CD8-positive, alpha-beta T cell (primary cell): ENCODE measurements at places on chromosomes 4 and X.
A peak's percentile ranks its signal among the peaks of the same experiment; 100 is the strongest.

DNA sequence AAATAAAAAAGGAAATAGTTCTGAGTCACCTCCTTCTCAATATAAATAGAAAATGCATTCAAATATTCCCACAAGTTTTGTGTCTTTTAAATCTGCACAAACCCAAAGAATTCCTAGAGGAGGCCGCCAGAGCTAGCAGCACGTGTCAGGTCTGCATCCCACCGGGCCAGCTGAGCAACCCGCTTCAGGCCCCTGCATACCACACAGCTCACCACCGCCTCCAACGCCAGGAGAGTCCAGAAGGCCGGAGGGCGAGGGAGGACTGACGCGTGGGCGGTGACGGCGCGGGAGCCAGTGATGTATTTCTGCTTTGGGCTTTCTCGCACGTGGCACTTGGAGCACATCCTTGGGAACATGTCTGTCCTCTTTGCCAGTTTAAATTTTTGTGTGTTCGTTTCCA, 61.9 kb upstream of the CLDN34 start:
- DNase-seq: no peak

DNA sequence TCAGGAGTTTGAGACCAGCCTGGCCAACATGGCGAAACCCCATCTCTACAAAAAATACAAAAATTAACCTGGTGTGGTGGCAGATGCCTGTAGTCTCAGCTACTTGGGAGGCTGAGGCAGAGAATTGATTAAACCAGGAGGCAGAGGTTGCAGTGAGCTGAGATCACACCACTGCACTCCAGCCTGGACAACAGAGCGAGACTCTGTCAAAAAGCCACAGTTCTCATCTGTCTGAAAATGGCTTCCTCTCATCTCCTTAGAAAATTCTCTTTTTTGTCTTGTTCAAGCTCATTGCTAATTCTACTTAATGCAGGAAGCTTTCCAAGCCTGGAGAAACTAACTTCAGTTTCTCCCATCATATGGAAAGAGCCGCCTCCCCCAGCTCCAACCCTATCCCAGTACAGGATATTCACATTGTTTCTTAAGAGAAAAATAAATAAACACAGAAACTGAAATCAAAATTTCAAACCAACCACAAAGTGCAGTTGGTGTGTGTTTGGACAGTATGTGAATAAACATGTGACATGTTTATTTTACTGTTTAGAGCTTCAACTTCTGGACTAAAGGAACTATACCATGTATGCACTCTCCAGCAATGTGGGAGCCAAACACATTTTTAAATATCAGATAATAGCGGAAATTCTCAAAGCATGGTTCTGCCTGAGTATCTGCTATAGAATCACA, 55.0 kb upstream of the GAB1 start:
- no peak for DNase-seq

- no peak for DNase-seq
These were observed 26.4 kb upstream of the AKAP17A start for GRCh38 chrX:1564750-1565683.

DNA sequence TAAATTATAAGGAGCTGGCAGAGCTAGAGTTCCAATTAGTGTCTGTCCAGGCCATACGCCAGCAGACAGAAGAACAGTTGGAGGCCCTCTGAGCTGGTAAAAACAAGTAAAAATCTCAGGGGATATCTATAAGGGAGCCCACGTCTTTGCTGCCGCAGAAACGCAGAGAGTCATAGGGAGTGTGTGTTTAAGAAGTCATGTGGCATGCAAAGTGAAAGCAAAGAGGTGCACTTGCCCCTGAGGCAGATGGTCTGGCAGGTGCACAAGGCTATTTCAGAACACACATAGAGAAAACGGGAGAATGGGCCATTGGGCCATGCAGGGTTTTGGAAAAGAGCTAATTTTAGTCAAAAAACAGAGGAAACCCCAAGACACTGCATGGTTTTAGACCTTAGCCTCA, 92.7 kb downstream of the NAP1L3 start:
- DNase-seq: no peak

- DNase-seq: no peak
These were observed 98.0 kb downstream of the ATP11C start for GRCh38 chrX:139834879-139835278.

DNA sequence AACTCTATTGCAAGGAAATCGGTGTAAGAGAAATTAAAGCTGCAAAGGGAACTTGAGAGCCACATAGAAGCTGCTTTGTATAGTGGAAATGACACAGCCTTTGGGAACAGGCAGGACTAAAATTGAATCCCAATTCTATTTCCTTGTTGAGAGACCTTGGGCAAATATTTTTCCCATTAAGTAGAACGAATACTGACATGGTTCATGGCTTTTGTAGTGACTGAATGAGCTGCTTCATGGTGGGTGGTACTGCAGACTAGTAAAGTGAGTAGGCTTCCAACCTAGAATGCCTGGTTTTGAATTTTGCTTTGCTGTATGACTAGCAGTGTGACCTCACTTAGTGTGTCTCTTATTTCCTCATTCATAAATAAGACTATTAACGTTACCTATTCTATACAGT, 182.2 kb upstream of the KCNIP4 start:
- DNase-seq: no peak

DNA sequence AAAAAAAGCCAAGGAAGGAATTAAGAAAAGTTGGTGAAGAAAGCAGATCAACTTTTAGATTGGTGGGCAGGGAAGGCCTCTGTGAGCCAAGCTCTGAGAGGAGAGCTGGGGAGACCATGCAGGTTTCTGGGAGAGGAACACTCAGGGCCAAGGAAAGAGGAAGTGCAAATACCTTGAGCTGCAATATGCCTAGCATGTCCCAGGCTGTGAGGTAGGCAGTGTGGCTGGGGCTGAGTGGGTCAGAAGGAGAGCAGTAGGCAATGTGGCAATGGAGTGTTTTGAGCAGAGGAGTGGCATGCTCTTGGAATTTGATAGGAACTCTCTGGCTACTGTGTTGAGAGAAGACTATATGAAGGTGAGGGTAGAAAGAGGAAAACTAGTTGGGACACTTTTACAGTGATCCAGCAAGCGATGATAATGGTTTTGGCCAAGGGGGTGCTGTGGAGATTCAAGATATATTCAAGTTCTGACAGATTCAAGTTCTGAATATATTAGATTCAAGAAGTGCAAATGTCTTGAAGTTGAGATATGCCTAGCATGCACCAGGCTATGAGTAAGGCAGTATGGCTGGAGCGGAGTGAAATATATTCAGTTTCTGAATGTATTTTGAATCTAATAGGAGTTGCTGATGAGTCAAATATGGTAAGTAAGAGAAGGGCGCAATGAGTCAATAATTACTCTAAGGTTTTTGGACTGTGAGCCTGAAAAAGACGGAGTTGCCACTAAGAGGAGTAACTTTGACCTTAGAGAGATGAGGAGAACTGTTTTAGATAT, 172.5 kb downstream of the CAMK2D start:
- DNase-seq: no peak

DNA sequence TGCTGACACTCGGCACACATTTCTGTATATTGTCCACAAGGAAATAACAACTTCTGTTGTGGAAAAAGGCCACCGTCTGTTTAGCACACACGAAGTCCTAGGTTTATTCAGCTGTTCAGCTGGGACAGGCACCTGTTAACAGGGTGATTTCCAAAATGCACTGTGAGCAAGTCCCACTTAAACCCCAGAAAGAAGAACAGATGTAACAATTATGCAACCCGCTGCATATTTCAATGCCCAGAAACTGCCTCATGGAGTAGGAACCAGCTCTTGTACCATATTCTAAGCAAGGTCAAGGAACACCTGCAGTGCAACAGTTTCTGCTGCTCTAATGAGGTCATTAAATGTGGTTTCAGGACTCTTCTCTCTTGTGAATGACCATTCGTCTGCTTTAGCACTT, 77.1 kb downstream of the GEMIN8 start:
- no peak for DNase-seq

DNA sequence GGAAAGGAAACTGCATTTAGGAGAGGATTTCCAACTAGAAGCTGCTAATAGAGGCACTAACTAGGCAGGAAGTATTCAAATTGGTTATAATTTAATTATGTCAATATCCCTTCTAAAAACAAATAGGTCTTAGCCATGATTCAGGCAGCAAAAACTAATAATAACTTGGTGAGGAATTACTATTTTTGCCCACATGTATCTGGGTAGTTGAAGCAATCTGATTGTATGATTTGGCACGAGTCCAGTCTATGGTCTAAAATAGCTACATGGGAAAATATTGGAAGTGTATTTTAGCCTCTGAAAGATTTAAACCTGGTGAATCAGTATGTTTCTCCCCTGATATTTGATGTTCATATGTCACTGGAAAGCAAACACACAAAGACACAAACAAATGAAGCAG, 62.2 kb downstream of the MFAP3L start:
- DNase-seq: no peak

DNA sequence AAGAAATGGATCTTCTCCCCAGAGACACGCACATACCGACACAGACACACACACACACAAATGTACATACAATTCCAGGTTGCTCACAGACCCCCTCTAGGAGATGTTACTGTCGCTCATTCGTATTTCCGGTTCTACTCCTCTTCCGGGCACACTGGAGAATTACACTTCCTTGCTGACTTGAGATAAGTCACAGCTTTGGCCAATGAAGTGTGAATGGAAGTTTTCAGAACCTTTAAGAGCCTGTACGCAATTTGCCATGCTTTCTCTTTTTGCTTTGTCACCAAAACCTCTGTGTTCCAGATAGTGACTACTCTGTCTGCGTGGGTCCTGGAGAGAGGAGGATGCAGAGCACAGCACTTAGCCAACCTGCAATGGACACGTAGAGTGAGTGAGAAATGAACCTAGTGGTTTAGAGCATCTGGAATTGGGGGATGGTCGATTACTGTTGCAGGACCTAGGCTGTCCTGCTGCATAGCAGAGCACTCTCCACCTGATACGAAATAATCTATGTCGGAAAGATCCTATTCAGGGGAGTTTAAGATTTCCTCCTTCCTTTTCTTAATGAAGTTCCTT, 239.5 kb upstream of the TET2 start:
- no peak for DNase-seq

DNA sequence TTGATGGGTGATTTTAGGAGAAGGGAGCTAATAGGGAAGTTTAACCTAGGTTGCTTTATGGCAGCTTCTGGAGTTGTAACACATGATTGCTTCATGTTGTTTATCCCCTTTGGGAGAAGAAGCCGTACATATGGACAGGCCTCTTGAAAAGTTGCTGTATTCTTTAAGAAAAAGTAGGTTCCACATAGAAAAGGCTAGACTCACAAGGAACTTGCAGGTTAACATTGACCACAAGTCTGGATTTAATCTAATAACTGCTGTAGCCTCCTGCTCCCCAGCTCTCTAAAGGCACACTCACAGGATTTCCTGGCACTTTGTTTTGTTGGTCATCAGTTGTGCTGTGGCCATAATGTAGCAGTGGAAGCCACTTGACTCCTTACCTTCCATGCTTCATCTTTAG, 19.7 kb downstream of the FNIP2 start:
- DNase-seq: no peak

DNA sequence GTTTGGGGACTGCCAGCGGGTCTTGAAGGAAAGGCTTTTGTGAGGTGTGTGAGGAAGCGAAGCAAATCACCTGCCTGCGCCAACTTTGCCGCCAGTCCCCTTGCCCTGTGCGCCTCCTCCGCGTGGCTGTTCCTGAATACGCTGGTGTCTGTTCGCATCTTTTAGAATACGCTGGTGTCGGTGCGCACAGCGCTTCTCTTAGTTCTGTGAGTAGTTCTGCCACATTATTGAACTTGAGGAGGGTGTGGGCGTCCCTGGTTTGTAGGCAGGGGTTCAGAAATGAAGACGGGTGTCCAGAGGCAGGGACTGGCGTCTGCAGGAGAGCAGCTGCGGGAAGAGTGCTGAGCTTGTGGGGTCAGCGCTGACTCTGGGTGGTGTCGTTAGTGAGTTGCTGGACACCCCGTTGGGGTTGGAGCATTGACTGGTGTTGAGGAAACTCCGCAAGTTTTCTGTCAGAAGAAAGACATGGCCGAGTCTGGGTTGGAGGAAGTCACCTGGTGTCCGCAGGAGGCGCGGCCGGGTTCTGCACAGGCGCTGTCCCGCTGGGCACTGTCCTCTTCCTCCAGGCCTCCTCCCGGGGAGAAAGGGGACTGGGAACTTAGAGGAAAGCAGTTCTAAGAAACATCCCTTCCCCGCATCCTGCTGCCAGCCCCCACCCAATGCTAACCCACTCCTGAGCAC, 930 bp downstream of the ZNF718 start:
- peak; percentile 45 for DNase-seq

DNA sequence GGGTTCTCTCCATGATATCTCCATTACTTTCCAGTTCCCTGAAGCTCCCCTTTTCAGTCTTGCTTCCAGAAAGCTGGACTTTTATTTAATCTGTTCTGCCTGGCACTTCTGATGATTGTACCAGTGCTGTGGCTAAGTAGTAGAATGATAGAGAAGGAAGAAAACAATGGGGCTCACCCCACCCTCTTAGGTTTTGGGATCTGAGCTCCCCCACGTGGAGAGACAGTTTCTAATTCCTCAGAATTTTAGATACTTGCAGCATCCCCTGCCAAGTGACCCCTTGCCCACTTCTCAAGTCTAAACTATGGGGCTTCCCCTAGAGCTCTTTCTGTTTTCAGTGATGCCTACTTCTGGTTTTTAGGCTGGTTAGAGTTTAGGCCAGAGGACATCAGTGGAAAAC, 73.9 kb downstream of the GC start:
- DNase-seq: no peak

DNA sequence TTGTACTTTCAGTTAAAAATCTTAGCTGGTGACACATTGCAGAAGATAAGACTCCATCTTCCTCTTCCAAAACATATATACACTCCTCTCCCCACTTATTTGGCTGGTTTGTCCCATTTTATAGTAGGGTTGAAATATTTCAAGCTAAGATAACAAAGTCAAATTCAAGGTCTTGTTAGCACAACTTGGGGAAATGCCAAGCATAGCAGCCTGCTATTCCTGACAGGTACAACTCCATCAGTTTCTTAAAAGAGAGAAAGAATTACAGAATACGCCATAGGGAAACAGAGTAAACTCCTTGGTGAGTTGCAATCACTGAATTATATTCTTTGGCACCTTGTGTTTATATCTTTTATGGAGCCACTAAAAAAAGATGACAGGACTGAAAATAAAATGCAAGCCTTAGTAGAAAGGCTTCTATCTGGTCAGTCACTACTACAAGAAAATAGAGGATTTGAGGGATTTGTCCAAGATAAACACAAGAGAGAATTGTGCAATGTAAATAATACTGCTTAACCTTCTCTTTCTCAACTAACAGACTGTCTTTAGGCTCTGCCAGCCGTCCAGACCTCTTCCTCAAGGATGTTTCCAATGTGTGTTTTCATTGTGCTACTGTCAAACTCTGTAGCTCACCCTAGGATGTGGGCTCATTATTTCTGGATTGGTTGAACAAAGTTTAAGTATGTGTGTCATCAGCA, 170.3 kb downstream of the VEGFC start:
- DNase-seq: no peak

GRCh38 chr4:55781812-55782211, 37.8 kb upstream of the EXOC1L start:
- no peak for DNase-seq

DNA sequence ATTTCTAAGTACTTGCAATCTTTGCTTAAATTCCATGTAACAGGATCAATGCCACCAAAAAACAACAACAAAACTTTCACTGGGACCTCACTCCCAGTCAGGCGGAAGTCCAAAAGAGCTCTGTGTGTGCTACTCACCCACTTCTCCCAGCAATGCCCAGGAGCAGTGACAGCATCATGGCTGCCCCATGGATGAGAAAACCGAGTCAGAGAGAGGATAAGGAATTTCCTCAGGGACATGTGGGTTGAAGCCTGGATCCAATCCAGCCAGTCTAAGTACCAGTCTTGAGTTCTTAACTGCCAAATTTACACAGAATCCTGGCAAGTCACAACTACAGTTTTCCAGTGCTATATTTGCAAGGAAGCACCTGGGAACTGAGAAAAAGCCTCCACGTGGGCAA, 64.5 kb downstream of the STX18 start:
- DNase-seq: no peak
